Fibroblast of villous mesenchyme (primary cell): ENCODE measurements at places on chromosomes 4 and X. TPM values are rescaled to one million over a fixed set of nuclear protein-coding genes. Genes with fewer than 3 reads are reported as not detected.

STOX2 gene
- total RNA-seq, result 0.43 and 0.97 TPM in 2 replicates

FAM9B gene
- not detected in 2 replicates for total RNA-seq

TCEAL3 gene
- 10.6 and 19.4 TPM in 2 replicates for total RNA-seq

CITED1 gene
- total RNA-seq, result not detected in 2 replicates

SSX2 gene
- not detected in 2 replicates for total RNA-seq
